AG04449 (cell line): ENCODE measurements at places on chromosomes 3 and 15.
A peak's percentile ranks its signal among the peaks of the same experiment; 100 is the strongest.

DNA sequence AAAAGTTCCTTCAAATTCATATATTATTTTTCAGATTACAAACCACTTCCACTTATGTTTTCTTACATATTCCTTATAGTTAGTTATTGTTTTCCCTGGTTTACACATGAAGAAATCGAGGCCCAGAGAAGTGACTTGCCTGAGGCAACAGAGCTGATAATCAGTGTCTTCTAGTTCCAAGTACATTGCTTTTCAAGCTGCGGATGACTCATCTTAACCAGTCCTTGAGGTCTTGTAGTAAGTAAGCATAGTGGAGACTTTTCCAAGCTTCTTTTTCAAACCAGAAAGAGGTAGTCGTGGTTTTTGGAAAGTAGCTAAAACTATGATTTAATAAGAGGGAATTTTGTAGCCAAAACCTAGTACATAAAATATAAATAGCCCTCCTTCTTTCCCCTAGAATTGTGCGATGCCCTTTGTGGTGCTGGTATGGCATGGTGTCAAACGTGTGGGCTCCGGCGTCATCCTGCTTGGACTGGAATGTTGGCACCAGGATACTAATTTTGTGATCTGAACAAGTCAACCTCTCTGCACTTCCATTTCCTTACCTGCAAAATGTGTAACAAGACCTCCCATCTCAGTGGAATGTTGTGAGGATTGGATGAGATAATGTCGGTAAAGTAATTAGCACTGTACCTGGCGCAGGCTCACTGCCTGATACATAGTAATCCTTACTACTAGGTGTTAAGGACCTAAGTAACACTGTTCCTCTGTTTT lies 19.0 kb upstream of the DLG1 start:
- peak; percentile 91 for DNase-seq

- no peak for DNase-seq
Measured at GRCh38 chr15:86611417-86612040, 531.9 kb downstream of the AGBL1 start.

DNA sequence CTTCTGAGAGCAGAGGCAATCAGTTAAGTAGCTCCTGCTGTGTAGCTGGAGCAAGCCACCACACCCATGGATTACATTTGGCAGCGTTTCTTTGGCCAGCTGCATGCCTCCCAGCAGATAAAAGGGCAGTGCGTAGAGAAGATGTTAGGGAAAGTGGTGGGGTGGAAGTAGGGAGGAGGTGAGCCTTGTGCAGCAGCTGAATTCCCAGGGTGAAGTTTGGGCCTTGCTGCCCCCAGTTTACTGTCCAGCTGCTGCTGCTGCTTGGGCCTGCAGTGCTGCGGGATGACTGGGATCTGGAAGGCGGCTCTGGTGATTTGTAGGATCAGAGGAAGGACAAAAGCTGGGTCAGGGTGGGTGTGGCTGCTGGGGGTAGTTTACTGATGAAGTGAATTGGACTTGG lies 318.7 kb upstream of the C2CD4B start:
- DNase-seq: no peak

DNA sequence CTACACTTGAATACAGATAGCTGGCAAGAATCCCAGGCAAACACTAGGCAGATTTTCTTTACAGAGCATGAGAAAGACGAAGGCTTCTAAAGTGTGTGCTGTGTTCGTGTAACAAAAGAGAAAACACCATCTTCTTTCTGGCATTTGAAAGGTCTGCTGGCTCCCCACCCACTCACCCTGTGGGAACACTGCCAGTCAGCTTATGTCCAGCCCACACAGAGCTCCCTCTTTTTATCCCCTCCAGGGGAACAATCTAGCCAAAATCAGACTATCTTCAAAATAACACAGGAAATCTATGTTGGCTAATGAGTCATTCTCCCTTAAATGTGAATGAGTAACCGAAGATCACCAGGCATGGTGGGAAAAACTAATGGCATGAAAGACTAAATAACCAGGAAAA lies 45.6 kb upstream of the PAQR5 start:
- DNase-seq: peak; percentile 54

- no peak for DNase-seq
Measured at GRCh38 chr3:124759666-124760401, 29.6 kb downstream of the UMPS start.

GRCh38 chr15:80609091-80609490 lies 86.0 kb upstream of the ABHD17C start:
- DNase-seq: no peak

DNA sequence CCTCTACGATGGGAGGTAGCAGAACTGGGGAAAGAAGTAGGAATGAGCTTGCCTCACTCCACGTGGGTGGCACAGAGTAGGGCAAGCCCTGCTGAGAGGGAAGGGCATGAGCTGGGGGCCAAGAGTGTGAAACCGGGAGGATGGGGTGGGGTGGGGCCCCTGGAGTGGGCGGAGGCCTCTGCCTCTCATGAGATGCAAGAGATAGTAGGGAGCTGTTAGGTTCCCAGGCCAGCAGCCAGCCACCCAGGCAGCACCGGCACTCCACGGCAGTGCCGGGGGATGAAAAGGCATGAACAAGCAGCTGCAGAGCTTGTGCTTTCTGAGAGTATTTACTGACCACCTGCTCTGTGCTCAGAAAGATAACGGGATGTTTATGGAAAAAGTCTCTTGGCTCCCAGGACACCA lies 24.4 kb upstream of the PLA2G4E start:
- no peak for DNase-seq

DNA sequence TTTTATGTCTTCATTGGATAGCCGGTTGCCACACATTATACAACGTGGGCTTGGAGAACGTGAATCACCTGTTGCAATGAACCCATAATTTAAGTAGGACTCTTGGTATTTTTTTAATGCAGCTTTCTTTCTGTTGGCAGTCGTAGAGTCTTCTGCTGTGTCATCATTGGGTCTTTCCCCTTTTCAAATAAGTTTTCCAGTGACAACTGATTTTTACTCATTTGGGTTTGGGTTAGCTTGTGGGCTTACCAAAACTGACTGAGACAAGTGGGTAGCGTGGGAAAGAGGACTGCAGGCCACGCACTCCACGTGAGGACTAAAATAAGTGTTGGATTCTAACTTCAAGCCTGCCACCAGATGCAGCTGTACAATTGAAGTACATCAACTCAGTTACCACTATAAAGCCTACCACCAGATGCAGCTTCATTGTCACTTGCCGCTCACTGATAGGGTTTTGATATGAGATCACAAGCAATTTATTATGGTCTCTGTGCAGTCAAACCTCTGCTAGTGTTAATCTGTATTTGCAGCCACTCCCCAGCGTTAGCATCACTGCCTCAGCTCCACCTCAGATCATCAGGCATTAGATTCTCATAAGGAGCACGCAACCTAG lies 6.4 kb upstream of the CAPN7 start:
- DNase-seq: no peak

- no peak for DNase-seq
Measured at GRCh38 chr3:69536306-69537020, 150.6 kb upstream of the FRMD4B start.

GRCh38 chr15:32866454-32867312 lies 148.9 kb downstream of the GREM1 start:
- no peak for DNase-seq

DNA sequence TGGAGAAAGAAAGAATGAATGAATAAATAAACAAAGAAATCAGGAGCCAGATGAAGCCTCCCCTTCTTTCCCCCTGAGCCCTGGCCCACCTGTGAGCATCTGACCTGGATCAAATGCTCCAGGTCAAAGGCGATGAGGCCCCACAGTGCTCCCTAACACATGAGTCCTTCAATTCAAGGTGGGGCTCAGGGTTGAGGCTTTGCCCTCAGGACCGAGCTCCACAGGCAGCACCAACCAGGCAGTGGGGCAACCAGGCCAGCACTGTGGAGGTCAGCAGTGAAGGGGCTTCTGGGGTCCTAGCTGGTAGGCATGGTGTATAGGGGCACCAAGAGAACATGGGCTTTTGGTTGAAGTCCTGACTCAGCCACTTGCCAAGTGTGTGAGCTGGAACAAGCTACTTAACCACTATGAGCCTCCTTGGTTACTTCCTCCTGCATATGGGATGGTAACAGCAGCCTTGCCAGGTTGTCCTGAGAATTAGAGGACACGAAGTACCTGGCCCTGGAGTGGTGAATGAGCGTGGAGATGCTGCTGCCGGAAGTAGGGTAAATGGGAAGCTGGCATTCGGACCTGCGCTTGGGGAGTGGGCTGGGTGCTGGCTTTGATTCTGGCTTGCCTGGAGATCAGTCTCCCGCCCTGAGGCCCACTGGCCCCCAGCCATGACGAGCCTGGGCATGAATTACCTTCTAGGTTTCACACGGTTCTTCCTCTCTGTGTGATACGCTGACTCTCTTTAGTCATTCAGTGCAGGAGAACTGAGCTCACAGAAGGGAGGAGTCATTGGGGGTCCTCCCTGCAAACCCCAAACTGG lies 10.0 kb upstream of the PAQR5 start:
- no peak for DNase-seq

- DNase-seq: peak; percentile 70
Measured at GRCh38 chr15:32861761-32862160, 144.0 kb downstream of the GREM1 start.

DNA sequence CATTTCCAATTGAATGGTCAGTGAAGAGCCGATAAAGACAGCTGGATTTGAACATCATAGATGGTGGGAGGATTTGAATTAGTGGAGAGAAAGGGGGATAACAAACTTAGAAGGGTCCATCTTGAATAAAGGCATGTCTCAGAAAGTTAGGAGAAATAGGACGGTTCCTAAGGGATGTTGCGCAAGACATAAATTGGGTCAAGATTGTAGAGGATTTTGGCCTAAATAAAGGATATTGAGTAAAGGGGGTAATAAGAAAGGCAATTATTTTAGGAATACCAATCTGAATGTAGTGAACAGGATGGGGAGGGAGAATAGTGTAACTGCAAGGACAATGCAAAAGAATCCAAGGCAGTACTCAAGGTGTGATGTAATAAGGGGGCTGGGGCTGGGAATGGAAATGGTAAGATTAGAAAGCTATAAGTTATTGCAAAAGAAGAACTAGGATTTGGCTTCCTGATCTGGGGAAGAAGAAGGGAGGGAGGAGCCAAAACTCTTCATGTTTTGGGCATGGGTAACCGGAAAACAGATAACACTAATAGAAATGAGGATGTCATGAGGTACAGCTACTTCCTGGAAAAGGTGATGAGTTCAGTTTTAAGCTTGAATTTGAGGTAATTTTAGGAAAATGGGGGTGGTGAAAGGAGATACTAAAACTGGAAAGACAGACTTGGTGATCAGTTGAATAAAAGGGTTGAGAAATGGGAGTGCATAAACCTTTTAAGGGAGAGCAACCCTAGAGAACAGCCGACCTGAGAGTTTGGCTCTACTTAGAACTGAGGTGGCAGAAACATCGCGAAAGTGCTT lies 17.3 kb upstream of the TRPC1 start:
- no peak for DNase-seq

DNA sequence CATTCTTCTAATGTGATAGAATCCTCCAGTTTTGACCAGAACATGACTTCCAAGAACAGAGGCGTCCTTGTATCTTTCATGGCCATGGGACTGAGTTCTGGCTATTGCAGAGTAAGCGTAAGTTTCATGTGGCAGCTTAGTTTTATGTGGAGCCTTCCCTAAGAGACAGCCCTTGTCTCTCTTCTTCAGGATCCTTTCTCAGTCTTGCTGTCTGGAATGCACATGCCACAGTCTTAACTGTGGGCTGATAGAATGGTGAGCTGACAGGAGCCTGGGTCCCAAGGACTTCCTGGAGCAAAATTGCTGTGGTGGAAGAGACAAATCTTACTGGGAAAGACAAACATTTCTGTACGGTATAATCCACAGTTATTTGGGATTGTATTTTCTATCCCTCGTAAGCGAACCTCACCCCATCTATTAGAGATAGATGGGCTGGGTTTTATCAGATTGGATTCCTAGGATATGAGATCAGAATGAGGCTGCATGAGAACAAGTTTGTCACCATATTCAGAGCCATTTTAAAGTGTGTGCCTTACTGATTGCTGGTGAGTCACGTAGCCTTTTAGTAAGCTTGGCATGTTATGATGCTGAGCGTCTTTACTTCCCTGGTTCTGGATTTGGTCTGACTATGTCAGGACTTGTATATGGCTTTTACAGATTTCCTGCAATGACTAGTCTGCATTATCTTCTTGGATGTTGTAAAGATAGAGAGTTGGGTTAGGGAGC lies 32.8 kb downstream of the CDIN1 start:
- DNase-seq: peak; percentile 76

DNA sequence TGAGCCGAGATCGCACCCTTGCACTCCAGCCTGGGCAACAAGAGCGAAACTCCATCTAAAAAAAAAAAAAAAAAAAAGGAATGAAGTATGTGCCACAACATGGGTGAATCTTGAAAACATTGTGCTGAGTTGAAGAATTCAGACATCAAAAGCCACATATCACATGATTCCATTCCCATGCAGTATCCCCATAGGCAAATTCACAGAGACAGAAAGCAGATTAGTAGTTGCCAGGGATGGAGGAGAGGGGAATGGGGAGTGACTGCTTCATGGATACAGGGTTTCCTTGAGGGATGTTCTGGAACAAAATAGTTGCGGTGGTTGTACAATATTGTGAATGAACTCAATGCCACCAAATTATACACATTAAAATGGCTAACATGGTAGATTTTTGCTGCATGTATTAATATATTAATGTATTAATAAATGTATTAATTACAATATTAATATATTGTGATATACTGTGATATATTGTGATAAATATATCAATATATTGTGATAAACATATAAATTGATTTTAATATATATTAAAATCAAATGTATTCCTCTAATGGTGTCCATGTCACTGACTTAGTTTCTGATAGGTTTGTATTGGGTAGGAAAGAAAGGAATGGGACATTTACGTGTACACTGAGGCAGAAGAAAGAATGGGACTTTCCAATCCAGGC lies 34.9 kb downstream of the SMAD3 start:
- DNase-seq: no peak

DNA sequence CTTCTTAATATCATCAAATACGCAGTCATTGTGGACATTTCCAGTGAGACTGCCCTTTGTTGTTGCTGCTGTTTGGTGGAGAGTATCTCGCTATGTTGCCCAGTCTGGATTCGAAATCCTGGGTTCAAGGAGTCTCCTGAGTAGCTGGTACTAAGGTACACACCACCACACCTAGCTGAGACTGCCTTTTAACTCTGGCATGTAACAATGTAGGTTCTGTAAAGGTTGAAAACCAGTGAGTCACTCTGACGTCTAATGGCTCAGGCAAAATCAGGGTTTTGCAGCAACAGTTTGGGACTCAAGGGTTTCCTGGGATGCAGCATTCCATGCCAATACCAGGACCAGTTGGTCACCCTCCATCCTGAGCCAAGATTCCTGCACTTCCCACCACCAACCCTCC lies 52.2 kb downstream of the AQP9 start:
- no peak for DNase-seq

GRCh38 chr3:105277656-105278055 lies 89.1 kb upstream of the ALCAM start:
- DNase-seq: no peak

DNA sequence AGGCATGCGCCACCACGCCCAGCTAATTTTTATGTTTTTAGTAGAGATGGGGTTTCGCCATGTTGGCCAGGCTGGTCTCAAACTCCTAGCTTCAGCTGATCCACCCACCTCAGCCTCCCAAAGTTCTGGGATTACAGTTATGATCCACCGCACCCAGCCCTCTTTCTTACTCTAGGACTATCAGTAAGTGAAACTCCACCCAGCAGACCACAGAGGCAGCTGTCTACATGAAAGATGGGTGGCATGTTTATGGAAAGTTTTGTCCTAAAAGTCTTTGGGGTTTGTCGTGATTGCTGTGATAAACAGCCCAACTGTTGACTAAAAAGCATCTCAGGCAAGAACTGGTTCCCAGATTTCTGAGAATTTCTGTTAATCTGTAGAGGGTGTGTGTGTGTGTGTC lies 10.9 kb downstream of the ARL6IP5 start:
- DNase-seq: no peak
